ENCODE measurements at places on chromosomes 6 and 20.

- DNase-seq: no peak
Observed at GRCh38 chr6:139472351-139473015, 98.0 kb upstream of the CITED2 start.

- no peak for DNase-seq
Observed at GRCh38 chr6:210104-210456, 82.2 kb upstream of the DUSP22 start.

DNA sequence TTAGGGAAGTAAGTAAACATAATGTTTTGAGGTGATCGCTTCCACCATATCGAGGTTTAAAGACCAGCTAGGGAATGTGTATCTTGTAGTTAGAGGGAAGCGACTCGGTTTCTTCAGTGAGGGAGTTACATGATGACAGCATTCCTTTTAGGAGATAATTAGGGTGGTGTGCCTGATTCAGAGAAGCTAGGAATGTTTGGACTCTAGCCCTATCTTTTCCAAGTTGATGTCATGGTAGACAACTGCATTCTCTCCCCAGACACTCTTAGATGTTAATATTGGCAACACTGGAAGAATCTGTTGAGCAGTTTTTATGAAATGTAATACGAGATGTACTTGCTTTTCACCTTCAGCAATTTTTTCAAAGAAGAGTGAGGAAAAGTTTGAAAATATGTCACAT is 12.9 kb upstream of the HIVEP1 start:
- no peak for DNase-seq

GRCh38 chr20:44021900-44022299 is 107.2 kb downstream of the TOX2 start:
- no peak for DNase-seq

DNA sequence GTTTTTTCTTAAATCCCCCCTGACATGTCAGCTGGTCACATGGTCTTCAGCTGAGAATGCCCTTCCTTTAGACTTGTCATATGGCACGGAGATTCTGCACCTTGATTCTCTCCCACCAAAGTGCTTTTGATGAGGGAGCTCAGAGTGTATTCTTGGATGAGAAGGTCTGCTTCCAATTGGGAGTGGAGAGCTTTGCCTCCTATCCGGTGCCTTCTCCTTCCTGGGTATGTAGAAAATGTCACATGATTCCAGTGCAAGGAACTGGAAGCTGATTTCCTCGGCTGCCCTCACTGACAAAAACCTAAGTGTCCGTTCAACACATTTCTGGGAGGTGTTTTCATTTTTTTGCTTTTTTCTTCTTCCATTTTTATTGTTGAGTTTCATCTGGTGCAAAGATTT is 197.2 kb downstream of the TFAP2C start:
- no peak for DNase-seq

GRCh38 chr6:163324688-163325389 is 89.7 kb upstream of the QKI start:
- DNase-seq: no peak

DNA sequence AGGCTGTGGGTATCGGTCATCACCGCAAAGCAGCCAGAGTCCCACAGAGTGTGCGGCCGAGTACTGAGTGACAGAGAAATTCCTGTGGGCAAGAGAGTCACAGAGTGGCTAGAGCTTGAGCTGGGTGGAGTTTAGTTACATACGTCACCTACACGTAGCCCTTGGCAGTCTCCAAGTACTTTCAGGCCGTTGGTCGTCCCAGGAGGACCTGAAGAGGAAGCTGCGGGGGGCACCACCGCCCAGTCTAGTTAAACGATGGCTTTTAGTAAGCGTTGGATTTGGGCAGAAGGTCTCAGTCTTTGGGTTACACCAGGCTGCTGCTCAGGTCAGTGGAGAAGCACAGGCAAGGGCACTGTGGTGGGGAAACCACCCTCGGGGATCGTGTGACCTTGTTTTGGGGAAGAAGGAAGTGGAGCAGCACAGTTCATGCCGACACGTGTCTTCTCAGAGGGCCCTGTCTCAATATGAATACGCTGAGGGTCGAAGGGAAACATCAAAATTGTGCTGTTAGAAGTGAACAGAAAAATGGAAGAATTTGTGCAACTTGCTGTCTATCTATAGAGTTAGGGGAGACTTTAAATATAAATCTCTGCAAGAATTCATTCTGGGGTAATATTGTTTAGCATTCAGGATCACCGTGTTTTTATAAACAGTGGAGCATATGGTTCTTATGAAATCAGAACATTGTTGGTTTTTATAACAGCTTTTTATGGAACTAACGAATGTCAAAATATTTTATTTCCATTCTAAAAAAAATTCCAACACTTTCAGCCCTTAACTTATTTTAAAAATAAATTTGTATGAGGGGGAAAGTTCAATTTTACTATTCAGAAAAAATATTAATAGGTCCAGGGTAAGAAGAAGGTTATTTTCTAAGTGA is 28.6 kb downstream of the KIF25 start:
- no peak for DNase-seq

DNA sequence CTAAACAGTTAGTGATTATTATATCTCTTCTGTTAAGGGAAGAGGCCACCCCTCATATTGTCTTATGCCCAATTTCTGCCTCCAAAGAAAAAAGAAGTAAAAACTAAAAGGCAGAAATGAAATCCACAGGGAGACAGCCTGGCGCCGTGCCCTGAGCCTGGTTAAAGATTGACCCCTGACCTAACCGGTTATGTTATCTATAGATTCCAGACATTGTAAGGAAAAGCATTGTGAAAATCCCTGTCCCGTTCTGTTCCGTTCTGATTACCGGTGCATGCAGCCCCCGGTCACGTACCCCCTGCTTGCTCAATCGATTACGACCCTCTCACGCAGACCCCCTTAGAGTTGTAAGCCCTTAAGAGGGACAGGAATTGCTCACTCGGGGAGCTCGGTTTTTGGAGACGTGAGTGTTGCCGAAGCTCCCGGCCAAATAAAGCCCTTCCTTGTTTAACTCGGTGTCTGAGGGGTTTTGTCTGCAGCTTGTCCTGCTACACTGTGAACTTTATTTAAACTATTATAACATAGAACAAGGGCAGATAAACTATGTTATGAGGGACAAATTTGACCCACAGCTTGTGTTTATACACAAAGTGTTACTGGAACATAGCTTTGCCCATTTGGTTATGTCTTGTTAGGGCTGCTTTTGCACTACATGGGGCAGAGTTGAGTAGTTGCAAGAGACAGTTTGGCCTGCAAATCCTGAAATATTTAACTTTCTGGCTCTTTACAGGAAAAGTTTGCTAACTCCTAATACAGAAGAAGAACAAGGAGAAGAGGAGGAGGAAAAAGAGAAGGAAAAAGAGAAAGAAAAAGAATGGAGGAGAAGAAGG is 49.6 kb downstream of the CD24 start:
- no peak for DNase-seq

DNA sequence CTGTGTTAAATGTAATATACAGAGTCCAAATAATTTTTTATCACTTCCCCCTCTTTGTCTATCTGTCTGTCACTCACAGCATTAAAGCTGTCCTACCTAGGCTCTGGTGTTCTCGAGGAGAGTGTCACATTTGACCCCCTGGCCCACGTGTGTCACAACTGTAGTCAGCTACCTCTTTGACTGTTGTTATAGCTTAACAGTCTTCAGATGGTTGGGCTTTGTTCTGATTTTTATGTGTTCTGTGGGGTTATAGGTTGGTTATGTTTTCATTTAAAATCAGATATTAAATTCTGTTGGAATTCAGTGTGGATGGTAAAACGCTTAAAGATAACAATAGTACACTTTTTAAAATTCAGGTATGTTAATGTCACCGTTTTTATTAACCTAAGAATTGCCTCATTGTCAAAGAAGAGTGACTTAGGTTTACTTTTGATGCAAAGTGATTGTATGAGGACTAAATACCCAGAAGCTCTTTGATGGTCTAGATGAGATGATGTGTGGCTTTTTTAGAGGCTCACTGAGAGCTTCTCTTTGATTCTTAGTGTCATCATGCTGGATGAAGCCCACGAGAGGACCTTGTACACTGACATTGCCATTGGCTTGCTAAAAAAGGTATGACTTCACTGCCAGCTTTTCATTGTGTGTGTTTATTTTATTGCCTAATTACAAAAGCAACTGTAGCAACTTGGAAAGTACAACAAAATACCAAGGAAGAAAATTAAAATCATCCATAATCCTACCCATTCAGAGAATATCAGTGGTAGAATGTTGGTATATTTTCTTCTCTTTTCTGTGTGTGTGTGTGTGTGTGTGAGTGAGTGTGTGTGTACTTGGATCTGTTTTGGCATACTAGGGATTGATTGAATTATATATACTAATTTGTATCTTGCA is 29.9 kb downstream of the DHX35 start:
- DNase-seq: no peak

DNA sequence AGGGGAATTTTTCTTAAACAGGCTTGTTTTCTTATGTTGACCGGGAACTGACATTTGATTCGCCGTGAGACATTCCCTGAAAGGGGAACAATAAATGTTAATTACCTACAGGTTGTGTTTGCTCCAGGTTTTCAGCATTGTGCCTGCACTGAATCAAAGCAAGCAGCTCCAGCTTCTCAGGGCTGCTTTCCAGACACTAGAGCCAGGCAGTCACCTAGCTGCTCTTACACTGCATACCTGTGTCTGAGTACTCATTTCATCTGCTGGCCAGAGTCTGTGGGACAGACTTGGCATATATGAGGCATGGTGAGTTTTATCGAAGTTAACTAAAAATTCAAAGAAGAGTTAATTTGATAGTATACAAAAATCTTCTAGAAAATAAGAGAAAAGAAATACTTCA is 951.8 kb upstream of the MAP3K7 start:
- no peak for DNase-seq

DNA sequence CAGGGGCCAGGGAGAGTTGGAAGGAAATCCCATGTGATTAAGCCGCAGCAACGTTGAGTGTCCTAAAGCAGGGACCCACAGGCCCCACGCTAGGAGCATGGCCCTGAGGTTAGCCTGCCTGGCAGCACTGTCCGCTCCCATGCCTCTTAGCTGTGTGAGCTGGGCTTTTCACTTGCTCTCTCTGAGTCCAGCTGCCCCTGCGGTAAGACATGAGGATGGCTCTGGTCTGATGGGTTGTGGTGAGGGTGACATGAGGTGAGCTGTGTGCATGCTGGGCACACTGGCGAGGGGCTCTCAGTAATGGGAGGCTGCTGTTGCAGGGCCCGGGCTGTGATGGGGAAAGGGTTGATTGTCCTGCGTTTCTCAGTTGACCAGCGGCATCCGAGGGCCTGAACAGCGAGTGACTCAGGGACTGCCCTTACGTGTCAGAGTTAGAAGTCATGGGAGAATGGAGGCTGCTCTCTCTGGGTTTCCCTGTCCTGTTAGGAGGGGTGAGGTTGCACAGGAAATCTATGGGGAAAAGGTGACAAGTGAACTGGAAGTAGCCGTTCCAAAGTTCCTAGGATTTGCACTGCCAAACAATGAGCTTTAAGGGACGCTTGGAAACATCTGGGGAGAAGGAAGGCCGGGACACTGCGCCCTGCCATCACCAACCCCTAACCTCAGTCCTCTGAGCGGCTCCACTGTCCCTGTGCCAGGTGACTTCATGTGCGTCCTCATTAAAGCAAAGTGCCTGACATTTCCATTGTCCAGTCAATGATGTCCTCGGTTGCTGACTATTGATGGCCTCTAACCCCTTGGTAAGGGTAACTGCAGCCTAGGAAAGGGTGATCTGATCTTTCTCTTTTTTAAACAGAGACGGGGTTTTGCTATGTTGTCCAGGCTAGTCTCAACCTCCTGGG is 51.3 kb downstream of the ADNP start:
- no peak for DNase-seq

GRCh38 chr6:16766043-16766536 is 4.8 kb upstream of the ATXN1 start:
- no peak for DNase-seq

DNA sequence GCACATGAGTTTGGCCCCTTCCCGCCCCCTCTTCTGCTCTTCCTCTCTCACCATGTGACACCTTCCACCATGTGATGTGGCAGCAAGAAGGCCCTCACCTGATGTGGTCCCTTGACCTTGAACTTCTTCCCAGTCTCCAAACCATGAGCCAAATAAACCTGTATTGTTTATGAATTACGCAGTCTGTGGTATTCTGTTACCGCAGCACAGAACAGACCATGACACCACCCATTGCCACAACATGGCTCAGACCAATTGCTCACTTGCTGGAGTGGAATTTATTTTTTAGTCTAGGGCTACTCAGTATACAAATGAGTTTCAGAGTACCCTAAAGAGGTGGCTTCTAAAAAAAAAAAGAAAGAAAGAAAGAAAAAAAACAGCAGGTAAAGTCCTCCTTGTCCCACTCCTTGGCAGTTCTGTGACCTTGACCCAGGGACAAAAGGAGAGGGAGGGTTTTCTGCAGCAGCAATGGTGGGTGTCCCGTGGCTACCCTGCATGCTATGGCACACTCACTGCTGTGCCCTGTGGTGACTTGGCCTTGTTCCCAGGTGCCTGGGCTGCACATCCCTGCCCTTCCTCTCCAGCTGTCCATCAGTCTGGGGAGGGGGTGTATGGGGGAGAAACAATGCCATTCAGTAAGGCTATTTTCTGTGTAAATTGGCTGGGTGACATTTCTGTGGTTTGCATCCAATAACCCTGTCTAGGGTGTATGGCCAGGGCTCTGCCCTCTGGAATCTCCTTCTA is 5.4 kb upstream of the VSX1 start:
- no peak for DNase-seq

DNA sequence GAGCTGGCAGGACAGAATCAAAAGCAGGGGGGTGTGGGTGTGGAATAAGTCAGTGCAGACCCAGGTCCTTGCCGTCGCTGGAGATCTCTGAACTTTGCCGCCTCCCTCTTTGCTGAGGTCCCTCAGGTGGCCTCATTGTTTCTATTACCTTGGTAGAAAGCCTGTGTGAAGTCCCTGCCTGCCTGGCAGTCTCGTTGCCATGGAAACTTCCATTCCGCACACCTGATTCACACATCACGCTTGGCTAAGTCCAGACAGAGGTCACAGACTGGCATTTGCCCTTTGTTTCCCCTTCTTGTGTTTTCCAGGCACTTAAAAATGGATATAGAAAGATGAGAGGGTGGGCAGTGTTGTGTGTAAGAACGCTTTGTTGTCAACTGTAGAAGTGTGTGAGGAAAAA is 260.6 kb downstream of the PRL start:
- no peak for DNase-seq

- DNase-seq: no peak
Observed at GRCh38 chr6:132414322-132414721, 13.0 kb upstream of the MOXD1 start.

- DNase-seq: peak; percentile 15
Observed at GRCh38 chr6:29737707-29738630, 14.7 kb downstream of the HLA-F start.

GRCh38 chr20:48106428-48106827 is 321.1 kb upstream of the SULF2 start:
- no peak for DNase-seq

GRCh38 chr20:24631173-24631505 is 161.7 kb downstream of the SYNDIG1 start:
- no peak for DNase-seq

- no peak for DNase-seq
Observed at GRCh38 chr6:128438393-128438792, 82.0 kb downstream of the PTPRK start.

DNA sequence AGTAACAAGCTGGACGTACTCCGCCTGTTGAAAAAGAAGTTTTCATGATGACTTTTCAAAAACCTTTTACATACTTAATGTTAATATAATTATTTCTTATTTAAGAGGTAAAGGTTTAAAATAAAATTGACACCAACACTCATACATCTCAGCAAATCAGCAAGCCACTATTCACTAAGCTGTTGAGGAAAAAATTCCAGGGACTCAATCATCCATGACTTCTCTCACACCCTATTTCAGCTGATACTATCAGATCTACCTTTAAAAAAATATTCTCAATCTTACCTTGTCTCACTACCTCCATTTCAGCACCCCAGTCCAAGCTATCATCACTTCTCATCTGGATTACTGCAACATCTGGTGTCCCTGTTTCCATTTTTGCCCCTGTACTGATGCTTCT is 109.3 kb downstream of the HACE1 start:
- no peak for DNase-seq

- DNase-seq: no peak
Observed at GRCh38 chr6:123655521-123656306, 19.0 kb upstream of the TRDN start.

Measured in NCI-H1694 (cell line).